CD4-positive, alpha-beta T cell treated with Interleukin-6 at 100 ng/mL for 8 hours (primary cell): ENCODE measurements at places on chromosomes 7 and 10.

GRCh38 chr10:57696641-57697040 lies 571.1 kb downstream of the IPMK start:
- no peak for DNase-seq

DNA sequence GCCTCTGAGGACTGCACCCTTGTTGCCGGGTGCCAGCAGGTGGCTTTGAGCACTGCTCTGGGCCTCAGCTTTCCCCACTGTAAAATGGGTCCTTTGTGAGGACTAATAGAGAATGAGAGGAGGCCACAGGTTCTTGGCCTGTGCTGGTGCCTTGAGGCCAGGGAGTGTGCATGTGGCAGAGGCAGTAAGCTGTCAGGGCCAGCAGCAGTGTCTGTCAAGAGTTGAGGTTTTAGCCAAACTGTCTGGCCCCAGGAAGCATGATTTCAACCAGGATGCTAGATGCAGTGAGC lies 13.5 kb downstream of the NACAD start:
- no peak for DNase-seq

GRCh38 chr10:21083861-21084260 lies 186.8 kb upstream of the NEBL start:
- no peak for DNase-seq

- no peak for DNase-seq
These were observed 35.3 kb downstream of the VSTM4 start for GRCh38 chr10:49080071-49080470.

- DNase-seq: no peak
These were observed 8.1 kb downstream of the MYL10 start for GRCh38 chr7:101620991-101621390.

GRCh38 chr7:93958216-93958615 lies 36.7 kb downstream of the GNG11 start:
- DNase-seq: no peak

- peak; percentile 7 for DNase-seq
These were observed 22.0 kb downstream of the CSGALNACT2 start for GRCh38 chr10:43160046-43160920.

- DNase-seq: no peak
These were observed 96.9 kb upstream of the FAM180A start for GRCh38 chr7:135845415-135846075.

DNA sequence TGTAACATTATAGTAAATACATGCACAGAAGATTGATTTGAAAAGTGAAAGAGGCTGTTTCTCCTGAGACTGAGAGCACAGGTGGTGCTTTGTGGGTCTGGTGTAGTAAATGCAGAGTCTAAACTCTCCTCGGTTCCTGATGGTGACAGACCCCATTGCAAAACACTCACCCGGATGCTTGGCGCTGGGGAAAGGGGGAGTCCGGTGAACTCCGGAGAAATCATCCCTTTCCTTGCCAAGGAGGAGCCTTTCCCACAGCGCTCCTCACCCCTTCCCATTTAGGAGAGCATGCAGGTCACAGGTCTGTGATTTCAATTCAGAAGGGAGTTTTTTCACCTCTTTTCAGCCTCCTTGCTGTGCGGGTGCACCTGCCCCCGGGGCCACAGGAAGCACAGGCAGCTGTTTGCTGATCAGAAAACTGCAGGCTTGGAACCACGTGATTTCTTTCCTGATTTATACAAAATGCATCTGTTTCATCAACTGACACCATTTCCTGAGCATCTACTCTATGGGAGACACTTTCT lies 75.6 kb upstream of the LYZL2 start:
- peak; percentile 64 for DNase-seq
